ENCODE measurements at places on chromosomes 5 and 9.

- DNase-seq: no peak
Measured at GRCh38 chr9:26750162-26750561, 142.4 kb downstream of the CAAP1 start.

- DNase-seq: no peak
Measured at GRCh38 chr5:154901913-154902312, 36.1 kb downstream of the GEMIN5 start.

GRCh38 chr5:113824307-113824706 is 310.8 kb downstream of the YTHDC2 start:
- no peak for DNase-seq

- no peak for DNase-seq
Measured at GRCh38 chr5:176886336-176887251, 12.6 kb downstream of the HK3 start.

GRCh38 chr5:109451146-109451545 is 41.4 kb upstream of the PJA2 start:
- DNase-seq: no peak

GRCh38 chr9:19320495-19320894 is 59.5 kb downstream of the RPS6 start:
- no peak for DNase-seq

GRCh38 chr5:32326216-32326772 is 13.6 kb upstream of the MTMR12 start:
- DNase-seq: no peak

- no peak for DNase-seq
Measured at GRCh38 chr5:55051357-55051756, 27.3 kb downstream of the GZMK start.

- DNase-seq: no peak
Measured at GRCh38 chr9:16628413-16628812, 242.1 kb downstream of the BNC2 start.

Data from GM20000 (cell line).